RWPE2 (cell line): ENCODE measurements at places on chromosomes 12 and 14.
A peak's percentile ranks its signal among the peaks of the same experiment; 100 is the strongest.

- no peak for DNase-seq
Measured at GRCh38 chr12:51055060-51055459, 6.9 kb downstream of the LETMD1 start.

GRCh38 chr12:32896432-32897280 lies at the start of gene PKP2:
PKP2 (minus strand) TSS chr12:32896777; CDS start chr12:32896731, 46 bp downstream.
- peak; percentile 98 for DNase-seq

GRCh38 chr12:52525661-52526499 lies 5.7 kb upstream of the KRT5 start:
- no peak for DNase-seq

DNA sequence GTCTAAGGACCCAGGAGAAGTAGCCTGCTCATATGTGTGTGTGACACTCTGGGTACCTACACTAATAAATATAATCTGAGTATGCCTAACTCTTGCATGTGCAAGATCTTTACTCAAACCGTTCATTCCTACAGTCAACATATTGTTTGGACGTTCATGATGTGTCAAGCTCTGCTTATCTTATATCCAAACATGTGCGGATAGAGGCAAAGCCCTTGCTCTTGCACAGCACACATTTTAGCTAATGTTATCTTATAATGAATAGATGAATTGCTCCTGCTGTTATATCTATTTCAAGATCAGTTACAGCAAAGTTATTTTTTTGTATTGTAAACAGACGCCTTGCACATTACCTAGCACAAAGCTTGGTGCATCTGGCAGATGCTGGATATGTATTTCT lies 228.4 kb upstream of the FLRT2 start:
- DNase-seq: no peak

DNA sequence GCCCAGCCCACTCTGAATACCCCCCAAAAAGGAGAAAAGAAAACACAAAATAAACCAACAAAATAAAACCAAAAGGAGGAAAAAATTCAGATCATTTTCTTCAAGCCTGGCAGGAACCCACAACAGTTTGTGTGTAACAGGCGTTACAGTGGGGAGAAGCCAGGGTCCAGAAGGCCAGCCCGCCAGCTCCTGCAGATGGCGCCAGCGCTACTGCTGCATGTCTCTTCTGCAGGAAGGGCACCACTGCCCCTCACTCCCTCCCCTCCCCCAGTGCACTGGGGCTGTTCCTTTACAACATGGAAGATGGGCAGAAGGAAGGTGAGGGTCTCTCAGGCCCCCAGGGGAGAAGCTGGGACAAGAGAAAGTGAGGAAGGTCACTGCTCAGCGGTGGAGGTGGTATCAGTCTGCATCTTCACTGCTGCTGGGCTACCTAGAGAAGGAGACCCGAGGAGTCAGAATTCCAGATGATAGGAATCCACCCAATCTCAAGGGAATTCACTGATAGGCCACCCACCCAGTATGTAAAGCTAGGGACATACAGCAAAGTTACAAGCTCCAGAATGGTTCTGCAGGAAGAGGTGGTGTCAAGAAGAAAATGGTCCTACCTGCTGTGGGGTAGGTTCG lies 2.3 kb upstream of the NOP2 start:
- no peak for DNase-seq

DNA sequence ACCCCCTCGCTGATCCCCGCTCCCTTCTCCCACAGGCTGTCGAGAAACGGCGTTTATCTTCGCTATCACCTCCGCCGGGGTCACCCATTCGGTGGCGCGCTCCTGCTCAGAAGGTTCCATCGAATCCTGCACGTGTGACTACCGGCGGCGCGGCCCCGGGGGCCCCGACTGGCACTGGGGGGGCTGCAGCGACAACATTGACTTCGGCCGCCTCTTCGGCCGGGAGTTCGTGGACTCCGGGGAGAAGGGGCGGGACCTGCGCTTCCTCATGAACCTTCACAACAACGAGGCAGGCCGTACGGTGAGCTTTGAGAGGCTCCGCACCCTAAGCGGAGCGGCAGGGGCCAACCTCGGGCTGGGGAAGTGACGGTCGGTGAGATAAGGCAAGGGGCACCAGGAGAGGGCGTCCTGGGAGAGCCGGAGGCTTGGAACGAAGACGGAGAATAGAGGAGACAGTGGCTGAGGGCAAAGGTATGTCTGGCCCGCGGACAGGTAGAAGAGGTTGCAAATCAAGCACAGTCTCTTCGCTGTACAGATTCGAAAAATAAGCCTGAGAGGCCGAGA lies 2.3 kb downstream of the WNT1 start:
- peak; percentile 62 for DNase-seq

- no peak for DNase-seq
Measured at GRCh38 chr12:14362352-14362751, 3.1 kb upstream of the ATF7IP start.

GRCh38 chr12:90000721-90001120 lies 292.1 kb upstream of the ATP2B1 start:
- DNase-seq: no peak

DNA sequence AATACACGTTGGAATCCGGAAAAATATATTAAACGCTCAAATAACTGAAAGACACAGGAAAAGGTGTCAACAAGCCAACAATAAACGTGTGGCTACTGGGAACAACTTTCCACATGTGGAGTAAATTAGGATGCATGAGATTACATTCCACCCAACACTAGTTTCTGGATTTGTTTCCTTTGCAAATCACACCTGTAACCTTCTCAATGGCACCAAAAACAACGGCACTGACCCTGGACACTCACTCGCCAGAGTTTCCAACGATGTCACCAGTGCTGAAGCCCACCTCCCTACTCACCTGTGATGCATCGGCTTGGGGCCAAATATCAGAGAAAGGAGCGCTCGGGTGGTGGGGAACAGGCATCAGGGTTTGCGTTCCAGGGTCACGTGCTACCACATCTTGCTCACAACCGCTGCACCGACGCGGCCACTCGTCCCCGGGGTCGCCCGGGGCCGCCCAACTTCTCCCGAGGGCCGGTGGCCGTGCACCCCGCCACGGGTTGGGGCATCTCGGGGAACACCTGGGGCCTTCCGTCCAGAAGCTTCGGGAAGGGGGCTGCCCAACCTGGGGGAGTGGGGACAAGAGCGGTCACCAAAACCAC lies 629 bp downstream of the PRDM4 start:
- no peak for DNase-seq

DNA sequence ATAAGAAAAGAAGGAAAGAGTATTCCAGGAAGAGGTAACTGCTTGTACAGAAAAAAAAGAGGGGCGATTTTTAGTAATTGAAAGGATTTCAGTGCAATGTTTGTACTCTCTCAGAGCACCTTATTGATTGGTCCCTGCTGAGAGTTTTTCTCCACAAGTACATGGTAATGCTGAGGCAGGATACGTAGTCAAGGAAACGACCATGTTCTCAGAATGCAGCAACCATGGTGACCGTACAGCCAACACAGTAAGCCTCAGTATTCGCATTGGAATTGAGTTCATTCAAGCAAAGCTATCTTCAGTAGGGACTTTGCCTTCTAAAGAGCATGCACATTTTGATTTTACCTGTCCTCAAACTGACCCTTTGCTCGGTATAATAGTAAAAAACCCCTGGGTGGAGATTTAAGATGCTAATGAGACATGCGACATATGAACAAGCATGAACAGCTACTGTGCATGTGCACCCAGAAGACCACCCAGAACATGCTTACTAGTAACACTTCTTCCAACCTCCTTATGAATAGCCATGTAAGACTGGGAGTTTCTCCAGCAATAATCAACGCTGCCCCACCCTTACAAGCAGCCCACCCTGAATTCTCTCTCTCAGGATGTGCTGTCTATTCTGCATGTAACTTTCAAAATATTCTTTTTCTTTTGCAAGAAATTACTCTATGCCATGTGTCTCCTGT lies 6.2 kb upstream of the SLC41A2 start:
- DNase-seq: no peak

DNA sequence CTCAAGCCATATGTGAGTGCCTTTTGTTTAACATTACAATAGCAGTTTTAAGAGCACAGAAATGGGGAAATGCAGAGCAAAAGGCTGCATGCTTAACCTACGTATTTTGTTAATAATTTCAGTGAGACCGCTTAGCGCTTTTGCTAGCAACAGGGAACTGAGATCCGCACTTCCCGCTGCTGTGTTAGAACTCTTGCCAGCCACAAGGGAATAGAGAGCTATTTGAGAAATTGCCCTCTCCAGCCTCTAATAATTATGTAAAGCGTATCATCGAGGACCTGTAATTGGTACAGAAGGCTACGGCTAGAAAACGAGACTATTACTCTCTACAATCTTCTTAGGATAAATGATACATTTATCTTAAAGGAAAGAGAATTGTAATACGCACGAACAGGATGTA lies 205.2 kb upstream of the GRIP1 start:
- DNase-seq: no peak

- no peak for DNase-seq
Measured at GRCh38 chr12:91767237-91767636, 378.4 kb downstream of the BTG1 start.

DNA sequence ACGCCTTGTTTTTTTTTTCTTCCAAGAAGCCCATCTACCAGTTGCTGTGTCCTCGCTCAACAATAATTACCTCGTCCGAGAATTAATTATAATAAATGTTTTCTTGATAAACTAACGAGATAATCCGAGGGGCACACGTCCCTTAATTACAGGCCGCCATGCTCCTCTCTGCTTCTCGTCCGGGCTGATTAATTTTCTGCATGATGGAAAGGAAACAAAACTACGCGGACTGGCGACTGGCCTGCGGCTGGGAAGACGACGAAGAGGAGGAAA lies 2.2 kb downstream of the OTX2 start:
- DNase-seq: no peak

DNA sequence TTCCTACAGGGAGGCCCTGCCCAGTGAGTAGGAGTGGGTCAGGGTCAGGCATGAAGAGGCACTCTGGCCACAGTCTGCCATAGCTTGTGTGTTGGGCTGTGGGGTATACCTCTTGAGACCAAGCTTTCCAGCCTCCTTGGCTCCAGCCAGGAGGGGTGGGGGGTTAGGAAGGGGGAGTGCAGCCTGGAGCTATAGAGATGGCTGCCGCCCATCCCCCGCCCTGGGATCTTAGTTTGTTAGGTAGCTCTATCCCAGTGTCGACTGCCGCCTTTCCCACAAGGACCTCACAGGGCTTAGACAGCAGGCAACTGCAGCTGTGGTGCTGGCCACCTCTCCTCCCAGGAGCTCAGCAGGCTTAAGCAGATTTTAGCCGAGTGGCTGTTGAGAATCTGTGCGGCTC lies 216.4 kb downstream of the PLCZ1 start:
- no peak for DNase-seq

- DNase-seq: no peak
Measured at GRCh38 chr14:75934998-75935628, 46.7 kb downstream of the TGFB3 start.
